Suppressor macrophage treated with lipopolysaccharide for 4 hours (primary cell): ENCODE measurements at places on chromosomes 12 and 14.
A peak's percentile ranks its signal among the peaks of the same experiment; 100 is the strongest.

GRCh38 chr12:121214855-121215745 is 5.2 kb downstream of the P2RX4 start:
- peak; percentile 88 for DNase-seq

DNA sequence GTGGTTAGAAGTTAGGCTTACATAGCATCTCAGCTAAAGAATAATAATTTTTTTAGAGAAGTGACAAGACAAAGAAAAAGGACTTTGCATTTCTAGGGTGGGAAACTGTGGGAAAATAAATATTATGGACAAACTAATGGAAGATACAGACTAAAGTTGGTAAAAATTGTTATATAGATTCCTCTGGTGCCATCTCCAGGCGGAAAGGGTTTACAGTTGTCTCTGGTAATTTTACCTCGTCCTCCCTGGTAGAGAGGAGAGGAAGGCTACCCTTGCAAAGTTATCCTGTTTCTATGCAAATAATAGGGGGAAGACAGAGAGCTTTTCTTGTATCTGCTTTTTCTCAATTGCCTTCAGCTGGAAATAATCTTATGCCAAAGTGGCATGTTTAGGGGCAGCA is 5.2 kb downstream of the OR11G2 start:
- no peak for DNase-seq

DNA sequence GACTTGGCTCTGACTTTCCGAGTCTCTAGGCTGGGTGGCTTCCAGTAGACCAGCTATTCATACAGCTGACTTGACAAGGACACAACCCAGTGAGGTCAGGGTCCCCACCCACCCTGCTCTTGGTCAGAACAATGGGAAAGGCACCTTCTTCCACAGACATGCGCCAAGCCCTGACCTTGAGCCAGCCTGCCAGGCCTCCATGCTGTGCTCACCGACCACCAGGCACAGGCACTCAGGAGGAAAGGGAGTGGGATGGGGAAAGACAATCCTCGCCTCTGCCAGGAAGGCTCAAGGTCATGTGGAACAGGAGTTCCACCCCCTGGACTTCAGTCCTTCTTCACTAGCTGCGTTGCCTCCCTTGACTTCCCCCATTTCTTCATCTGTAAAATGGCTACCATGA is 31.4 kb downstream of the GALNT16 start:
- no peak for DNase-seq

DNA sequence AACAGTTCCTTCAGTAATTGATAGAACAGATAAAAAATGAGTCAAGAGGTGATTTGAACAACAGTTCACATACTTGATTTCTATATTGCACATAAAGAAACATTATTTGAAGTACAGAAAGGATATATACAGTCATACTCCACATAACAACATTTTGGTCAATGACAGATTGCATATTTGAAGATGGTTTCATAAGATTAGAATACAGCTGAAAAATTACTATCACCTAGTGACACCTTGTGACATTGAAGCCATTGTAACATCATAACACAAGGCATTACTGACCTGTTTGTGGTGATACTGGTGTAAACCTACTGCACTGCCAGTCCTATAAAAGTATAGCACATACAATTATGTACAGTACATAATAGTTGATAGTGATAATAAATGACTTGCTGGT is 43.1 kb upstream of the ABCC9 start:
- no peak for DNase-seq

GRCh38 chr14:100193417-100194357 is 34.2 kb upstream of the DEGS2 start:
- DNase-seq: no peak

DNA sequence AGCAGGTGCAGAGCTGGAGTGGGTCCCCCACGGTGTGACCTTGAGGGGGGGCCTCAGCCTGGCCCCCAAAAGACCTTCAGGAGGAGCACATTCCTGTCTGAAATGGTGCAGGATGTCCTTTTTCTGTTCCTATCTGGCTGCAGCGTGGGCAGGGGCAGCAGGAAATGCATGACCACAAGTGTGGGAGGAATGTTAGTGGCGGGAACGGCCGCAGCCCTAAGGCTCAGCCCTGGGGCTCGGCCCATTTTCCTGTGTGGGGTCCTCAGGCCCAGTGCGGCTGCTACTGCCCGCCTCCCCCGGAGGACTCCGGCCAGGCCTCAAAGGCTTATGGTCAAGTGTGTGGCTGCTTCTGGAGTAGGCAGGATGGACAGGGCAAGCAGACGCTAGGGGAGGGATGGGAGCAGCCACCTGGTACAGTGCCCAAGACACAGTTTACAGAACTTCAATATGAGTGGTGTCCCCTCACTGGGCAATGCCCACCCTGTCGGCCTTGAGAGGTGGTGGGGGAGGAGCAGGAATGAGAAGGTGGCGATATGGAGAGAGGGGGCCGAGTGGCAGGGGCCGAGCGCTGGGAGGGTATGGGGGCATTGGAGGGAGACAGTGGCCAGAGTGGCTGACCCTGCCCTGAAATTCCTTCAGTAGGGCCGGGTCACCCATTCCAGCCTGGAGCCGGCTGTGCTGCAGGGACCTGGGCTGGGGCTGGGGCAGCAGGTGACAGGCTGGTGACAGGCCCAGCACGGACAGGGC is 137.4 kb downstream of the CALM1 start:
- peak; percentile 55 for DNase-seq

DNA sequence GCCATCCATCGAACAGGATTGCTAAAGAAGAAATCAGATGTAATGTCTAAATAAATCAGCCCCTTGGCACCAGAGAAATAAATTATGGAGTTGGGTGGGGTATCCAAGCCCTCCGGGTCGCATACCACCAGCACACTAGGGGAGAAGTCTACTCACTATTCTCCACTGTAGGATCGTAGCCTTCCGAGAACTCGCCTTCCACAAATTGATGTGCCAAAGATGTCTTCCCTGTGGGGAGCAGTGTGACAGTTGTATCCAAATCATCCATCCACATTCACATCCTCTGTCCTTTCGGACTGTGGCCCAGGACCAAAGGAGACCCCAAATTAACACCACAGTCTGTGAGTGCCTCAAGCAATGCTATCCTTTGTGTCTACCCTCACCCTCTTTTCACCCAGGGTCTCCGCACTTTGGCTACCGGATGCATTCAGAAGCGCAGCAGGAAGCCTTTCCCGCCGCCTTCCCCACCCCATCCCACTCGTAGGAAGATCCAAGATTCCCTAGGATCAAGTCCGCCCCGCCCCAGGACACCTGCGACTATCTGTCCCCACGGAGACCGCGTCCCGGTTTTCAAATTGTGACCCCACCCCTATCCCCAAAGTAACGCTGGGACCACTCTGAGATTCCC is 786 bp downstream of the RHEBL1 start:
- DNase-seq: no peak

DNA sequence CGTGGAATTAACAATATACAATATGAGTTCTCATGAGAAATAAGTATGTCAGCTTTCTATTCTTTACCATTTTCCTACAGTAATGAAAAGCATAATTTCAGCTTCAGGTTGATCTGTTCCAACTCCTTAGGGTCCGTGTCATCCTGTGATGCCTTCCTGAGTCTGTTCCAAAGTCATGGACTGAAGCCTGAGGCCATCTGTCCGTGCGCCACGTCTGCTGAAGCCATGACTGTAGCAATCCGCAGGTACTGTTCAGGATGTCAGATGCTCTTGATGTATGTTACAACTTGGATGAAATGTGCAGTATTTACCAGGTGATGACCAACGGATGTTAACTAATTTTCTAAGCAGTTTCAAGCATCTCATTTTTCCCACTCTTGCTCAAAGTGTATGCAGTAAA is 67.0 kb upstream of the ATF1 start:
- no peak for DNase-seq
